CD8-positive, alpha-beta T cell (primary cell): ENCODE measurements at places on chromosomes 6 and 20. TPM values are rescaled to one million over a fixed set of nuclear protein-coding genes. Genes with fewer than 3 reads are reported as not detected.

ATAT1 gene
- 4.2 TPM for total RNA-seq

TCP11 gene
- total RNA-seq, result not detected

SLPI gene
- not detected for total RNA-seq

- no peak for DNase-seq
These were observed 5.1 kb upstream of the PHF3 start for GRCh38 chr6:63630466-63630865.

BMP6 gene
- not detected for total RNA-seq

MOG gene
- total RNA-seq, result not detected

DNA sequence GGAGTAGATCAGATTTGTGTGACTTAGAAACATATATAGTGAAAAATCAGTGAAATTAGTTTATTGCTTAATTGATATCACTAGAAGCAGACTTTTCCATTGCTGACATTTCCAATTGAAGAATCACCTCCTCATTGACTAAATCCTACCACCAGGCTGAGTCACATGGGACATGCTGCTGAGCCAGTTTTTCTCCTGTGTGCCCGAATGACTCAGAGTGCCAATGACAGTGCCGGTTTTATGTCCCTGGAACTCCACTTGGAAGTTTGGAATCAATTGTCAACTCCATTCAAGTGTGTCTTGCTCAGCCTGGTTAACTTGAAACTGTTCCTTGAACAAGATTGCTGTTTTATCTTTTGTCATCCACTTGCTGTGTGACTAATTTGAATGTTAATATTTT lies 316.1 kb upstream of the PRDM1 start:
- no peak for DNase-seq

- DNase-seq, result no peak
These were observed 45.1 kb downstream of the LHFPL5 start for GRCh38 chr6:35850208-35850607.

AFDN gene
- 6.8 TPM for total RNA-seq

EEF1A2 gene
- 0.81 TPM for total RNA-seq

DNA sequence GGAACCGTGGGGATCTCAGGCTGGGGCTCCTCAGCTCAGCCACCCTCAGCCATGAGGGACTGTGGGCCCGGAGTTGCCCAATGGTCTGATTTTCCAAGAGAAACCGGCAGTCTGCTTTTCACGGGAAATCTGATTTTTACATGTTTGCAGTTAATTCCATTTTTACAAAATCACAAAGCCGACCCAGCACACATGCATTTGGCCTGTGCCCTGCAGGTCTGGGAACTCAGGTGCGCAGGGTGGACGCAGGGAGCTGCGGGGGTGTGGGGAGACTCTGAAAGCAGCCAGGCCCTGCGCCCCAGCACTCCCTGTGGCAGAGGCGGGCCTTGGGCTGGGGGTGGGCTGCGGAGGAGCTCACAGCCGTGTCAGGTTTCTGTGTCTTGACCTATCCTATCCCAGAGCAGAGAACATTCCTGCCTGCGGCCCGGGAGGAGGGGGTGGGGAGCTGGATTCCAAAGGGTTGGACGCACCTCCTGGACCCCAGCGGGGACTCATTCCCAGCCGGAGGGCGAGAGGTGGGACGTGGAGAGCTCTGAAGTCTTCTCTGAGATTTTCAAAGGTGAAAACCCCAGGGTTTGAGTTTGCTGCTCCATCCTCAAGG lies 60.6 kb downstream of the ADNP start:
- no peak for DNase-seq

- no peak for DNase-seq
These were observed 20.9 kb downstream of the UTRN start for GRCh38 chr6:144305985-144306384.

- DNase-seq, result no peak
These were observed 6.8 kb downstream of the ADISSP start for GRCh38 chr20:3760655-3761348.

DNA sequence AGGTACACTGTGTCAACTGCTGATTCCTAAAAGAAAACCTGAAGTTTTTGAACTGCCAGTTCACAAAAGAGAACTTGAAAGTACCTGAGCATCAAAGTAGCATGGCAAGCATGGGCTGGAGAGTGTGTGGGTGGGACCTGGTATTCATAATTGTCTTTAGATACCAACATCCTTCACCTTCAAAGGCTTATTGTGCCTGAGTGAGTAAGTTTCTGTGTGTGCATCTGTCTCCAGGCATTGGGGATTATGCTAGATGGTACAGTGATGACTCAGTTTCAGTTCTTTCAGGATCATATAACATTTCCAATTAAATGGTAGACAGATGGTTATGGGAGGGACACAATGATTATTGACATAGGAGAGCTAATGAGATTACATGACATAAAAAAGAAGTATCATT lies 238.5 kb downstream of the ZFAND3 start:
- DNase-seq, result peak; percentile 14

PAK5 gene
- not detected for total RNA-seq

TRIM39 gene
- 58.5 TPM for total RNA-seq

GRCh38 chr6:1475174-1475573 lies 85.8 kb downstream of the FOXF2 start:
- no peak for DNase-seq

ZC2HC1B gene
- not detected for total RNA-seq

- DNase-seq, result no peak
These were observed 198.4 kb upstream of the SLC35B3 start for GRCh38 chr6:8633762-8634161.

GRCh38 chr6:123016431-123017103 lies 20.5 kb downstream of the CLVS2 start:
- no peak for DNase-seq

DNA sequence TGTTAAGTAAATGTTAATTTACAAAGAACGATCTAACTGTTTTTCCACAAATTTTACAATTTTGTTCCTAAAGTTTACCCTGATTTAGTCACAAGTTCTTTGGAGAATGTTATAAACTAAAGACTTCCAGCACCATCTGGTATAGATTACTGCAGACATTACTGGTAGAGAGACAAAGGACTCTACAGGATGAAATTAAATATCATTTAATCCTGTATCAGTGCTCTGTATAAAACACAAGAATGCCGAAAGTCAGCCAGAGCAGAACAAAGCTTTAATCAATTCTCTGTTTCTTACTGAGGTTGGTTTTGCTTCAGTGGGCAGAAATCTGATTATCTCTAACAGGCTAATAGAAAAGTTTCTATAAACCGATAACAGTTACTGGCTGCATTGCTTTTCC lies 763.6 kb downstream of the TENT5A start:
- no peak for DNase-seq

NNAT gene
- not detected for total RNA-seq

SPATA25 gene
- total RNA-seq, result 0.64 TPM

DNA sequence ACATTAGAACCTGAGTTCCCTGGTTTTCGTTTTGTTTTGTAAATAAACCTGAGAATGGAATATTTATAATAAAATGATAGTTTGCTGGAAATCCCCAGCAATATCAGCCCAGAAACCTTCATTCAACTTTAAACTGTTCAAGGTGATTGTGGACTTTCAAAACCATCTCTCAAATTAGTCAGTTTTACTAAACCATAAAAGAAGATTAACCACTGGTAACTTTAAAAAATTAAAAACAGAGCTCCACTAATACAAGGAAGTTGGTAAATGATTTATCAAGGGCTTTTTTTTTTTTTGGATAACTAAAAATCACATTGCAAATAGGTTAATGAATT lies 10.0 kb downstream of the MBOAT1 start:
- no peak for DNase-seq

DNA sequence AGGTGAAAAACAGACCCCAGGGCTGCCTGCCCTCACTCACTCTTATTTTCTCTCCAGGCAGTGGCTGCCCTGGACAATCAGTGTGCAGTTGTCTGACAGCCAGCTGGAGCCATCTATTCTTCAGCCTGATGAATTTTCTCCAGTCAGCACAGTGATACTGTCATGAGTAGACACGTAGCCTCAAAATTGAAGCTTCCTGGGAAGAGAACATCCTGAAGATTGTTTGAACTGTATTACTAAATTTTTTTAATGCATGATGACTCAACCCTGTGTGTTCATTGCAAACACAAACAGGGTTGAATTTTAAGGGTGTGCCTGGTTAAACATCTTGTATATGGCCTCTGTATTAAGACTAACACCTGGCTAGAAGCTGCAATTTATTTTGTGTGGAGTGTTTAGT lies 49.8 kb upstream of the STXBP5 start:
- DNase-seq, result no peak

DNA sequence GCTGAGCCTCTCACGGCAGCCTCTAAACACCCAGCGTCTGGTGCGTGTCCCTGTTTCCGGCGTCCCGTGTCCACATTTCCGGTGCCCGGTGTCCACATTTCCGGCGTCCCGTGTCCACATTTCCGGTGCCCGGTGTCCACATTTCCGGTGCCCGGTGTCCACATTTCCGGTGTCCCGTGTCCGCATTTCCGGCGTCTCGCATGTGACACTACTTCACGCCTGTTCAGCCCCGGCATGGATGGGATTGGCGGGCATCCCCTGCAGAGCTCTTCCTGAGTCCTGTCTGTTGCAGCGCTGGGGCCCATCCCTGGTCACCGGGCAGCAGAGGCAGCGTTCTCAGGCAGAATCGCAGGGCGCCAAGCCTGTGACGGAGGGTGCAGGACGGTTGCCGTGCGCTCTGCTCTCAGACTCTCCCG lies 3.2 kb downstream of the FRMD1 start:
- DNase-seq, result no peak

DNA sequence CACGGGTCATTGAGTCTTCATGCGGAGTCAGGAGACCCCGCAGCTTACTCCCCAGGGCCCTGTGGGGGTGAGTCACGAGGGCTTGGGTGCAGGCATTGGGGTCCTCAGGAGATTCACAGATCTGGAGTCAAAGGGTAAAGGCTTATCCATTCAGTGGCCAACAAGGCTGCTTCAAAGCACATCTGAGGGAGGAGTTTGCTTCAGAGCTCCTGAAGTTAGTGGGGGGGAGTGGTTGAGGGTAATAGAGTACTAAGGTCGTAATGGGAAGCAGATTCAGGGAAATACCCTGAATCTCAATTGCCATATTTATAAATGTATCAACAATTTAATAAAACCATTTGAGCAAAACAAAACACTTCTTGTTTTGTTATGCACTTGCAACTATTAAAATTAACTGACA lies 37.3 kb downstream of the SH3BGRL2 start:
- DNase-seq, result no peak

DNA sequence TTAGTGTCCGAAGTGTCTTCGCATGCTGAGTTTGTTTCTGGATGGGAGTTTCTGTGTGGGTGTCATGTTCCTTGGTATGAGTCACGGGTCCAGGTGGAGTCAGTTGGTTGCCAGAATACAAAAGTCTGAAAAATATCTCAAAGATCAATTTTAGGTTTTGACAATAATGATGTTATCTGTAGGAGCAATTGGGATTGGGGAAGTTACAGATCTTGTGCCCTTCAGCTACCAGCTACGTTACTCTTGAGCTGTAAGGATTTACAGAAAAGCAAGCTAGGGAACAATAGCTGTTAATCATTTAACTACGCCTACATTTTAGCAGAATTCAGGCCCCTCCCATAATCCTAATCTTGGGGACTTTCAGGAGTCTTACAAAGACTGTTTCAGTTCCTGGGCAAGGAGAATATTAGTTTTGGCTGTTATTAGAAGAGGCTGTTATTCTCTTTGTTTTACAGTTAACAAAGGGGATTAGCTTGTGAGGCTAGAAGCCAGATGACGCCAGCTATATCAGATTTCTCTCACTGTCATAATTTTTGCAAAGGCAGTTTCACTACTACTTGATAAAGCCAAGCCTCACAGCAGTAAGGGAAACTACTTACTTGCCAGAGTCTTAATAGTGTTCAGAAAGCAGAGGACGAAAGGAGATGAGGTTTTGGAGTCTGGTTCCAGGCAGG lies 15.4 kb upstream of the SLC22A16 start:
- no peak for DNase-seq

GRCh38 chr6:62086047-62086446 lies 200.0 kb downstream of the KHDRBS2 start:
- no peak for DNase-seq

GRCh38 chr6:30615219-30615957 lies 1.7 kb downstream of the PPP1R10 start:
- DNase-seq, result peak; percentile 42

GID8 gene
- total RNA-seq, result 48.8 TPM

DNA sequence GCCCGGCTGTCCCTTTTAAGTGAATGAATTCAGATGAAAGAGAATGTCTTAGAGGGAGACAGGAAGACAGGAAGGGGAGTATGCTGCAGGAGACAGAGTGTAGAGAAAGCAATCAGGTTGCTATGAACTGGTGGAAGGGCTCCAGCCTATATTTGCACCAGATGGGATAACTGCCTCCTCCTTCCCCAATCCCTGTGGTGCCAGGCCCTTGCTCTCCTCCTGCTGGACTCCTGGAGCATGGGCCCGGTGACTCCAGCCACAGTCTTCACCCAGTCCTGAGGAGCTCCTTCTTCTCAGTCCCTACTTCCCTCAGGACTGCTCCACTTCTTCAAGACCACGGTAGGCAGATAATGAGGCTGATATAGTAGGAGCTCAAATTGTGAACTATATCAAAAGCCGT lies 91.8 kb downstream of the TMEM200A start:
- DNase-seq, result no peak

DNA sequence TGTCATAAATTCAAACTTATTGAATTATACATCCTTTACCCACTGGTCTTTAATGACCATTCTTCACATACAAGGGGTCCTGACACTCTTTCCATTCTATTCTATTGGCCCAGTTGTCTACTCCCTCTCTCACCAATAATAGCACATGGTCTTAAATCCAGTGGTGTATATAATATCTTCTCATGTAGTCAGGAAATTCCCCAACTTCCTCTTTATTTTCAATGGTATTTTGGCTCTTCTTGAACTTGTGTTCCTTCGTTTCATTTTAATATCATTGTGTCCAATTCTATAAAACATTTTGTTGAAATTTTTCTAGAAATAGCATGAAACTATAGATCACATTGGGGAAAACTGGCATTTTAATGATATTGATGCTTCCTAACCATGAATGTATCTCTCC lies 36.8 kb downstream of the PSMB9 start:
- no peak for DNase-seq

- no peak for DNase-seq
These were observed 12.8 kb upstream of the MYMX start for GRCh38 chr6:44203955-44204354.

CST5 gene
- total RNA-seq, result not detected

- DNase-seq, result no peak
These were observed 146.2 kb downstream of the VEGFA start for GRCh38 chr6:43915986-43916923.

- no peak for DNase-seq
These were observed 227.4 kb downstream of the DLL1 start for GRCh38 chr6:170063431-170063830.

- no peak for DNase-seq
These were observed 51.8 kb downstream of the NKAIN2 start for GRCh38 chr6:123855506-123855905.

- DNase-seq, result no peak
These were observed 83.9 kb downstream of the PDE10A start for GRCh38 chr6:165579151-165579550.

DNA sequence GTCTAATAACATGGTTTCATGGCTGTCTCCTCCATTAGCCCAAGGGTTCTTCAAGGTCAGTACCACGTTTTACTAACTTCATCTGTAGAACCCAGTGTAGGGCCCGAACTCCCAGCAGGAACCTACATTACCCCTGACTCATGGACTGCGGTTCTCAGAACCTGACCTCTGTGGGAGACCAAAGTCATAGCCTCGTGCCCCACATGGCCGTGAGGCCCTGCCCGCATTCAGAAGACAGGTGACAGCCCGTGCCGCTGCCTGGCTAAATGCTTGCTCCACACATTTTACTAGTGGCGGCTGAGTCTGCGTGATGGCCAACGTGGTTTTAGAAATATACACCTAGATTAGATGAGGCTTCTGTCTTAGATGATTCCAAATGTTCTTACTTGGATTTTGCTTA lies 94.9 kb downstream of the CDH4 start:
- no peak for DNase-seq
